ENCODE measurements at places on chromosomes 2 and 18.
A peak's percentile ranks its signal among the peaks of the same experiment; 100 is the strongest.

- DNase-seq, result no peak
Observed at GRCh38 chr2:206824993-206825392, 59.6 kb downstream of the FASTKD2 start.

- no peak for DNase-seq
Observed at GRCh38 chr2:49291619-49292018, 137.3 kb upstream of the FSHR start.

DNA sequence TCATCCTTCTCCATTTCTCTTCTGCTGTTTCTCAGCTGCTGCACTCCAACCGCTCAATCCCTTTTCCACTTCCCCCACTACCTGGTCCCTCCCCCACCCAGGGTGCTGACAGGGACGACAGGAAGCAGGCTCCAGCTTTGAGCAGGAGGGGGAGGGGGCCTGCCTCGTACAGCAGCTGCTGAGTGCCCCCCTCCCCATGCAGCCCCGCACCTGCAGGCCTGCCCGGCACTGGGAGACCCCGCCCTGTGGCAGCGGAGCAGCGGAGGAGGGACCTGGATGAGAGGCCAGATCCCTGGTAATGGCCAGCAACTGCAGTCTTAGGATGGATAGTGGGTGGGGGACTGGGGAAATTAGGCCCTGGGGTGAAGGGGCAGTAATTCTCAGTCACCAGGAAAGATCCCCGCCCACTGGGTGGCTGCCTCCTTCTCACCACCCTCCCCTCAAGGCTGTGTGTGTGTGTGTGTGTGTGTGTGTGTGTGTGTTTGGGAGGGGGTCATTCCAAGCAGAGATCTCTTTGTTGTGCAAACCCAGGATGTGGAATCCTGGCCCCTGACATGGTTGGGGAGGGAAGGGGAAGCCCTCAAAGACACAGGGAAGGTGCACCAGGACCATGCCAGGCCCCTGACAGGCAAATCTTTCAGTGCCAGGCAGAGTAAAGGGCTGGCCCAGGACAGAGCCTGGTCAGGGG lies 6.8 kb upstream of the CRYBA2 start:
- no peak for DNase-seq

- no peak for DNase-seq
Observed at GRCh38 chr18:42937436-42937835, 178.0 kb downstream of the RIT2 start.

- no peak for DNase-seq
Observed at GRCh38 chr2:222561817-222562645, 93.9 kb downstream of the FARSB start.

GRCh38 chr2:29487967-29488555 lies 372.8 kb downstream of the CLIP4 start:
- no peak for DNase-seq

GRCh38 chr18:79785831-79786230 lies 11.9 kb upstream of the KCNG2 start:
- no peak for DNase-seq

GRCh38 chr2:43129676-43130547 lies 96.5 kb downstream of the ZFP36L2 start:
- no peak for DNase-seq

DNA sequence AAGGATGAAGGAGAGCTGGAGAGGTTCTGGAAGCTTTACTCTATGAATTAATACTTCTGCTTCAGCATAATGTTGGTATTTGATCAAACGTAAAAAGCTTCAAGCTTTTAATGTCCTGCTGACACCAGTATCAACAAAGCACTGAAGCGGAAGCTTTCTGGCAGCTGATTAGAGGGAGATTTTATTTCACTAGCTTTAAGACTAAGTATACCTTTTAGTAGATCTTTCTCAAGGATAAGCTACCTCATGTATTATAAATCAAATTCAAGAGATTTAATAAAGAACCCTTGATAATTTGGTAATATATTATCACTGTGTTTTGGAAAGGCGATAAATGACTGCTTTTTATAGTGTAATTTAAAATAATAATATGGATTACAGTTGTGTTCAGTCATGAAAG lies 128.0 kb upstream of the CD302 start:
- no peak for DNase-seq

DNA sequence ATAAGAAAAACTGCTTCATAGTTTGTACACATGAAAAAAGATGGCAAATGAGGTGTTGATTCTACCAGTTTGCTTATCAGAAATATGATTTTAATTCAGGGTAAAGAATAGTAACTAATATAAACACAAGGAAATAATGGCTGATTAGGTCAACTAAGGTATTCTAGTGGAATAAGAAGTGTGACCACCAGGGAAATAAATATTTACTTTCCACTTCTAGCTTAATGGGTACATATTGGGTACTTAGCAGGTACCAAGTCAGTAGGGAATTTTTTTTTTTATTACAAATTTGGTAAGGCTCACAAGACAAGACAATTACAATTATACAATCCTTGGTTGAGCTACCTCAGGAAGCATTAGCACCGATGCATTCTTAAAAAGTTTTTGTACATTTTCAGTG lies 135.7 kb downstream of the PLEKHA3 start:
- no peak for DNase-seq

DNA sequence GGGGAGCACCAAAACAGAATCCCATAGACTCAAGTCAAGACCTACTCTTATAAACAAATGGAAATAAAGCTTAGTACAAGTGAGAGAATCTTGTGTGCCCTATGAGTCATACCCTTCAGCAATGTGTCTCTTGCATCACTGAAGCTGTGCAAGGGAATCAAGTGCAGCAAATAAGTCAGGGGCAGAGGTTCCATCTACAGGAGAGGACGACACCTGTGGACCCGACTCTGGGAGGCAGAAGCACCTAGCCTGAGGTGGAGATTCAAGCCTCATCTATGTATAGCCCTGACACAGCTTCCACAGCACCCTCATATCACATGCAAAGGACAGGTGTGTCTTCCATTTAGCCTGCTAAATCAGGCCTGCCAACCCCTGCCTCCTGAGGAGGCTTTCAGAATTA lies 298.2 kb downstream of the CNTNAP5 start:
- DNase-seq, result no peak

- DNase-seq, result no peak
Observed at GRCh38 chr2:7513834-7514233, 596.6 kb downstream of the RNF144A start.

- DNase-seq, result peak; percentile 59
Observed at GRCh38 chr2:222792001-222792611, 68.7 kb upstream of the ACSL3 start.

- no peak for DNase-seq
Observed at GRCh38 chr2:208608122-208608835, 201.7 kb downstream of the PTH2R start.

GRCh38 chr2:38185012-38185491 lies 109.1 kb upstream of the CYP1B1 start:
- DNase-seq, result no peak

GRCh38 chr18:35067454-35067853 lies 26.2 kb downstream of the MAPRE2 start:
- no peak for DNase-seq

DNA sequence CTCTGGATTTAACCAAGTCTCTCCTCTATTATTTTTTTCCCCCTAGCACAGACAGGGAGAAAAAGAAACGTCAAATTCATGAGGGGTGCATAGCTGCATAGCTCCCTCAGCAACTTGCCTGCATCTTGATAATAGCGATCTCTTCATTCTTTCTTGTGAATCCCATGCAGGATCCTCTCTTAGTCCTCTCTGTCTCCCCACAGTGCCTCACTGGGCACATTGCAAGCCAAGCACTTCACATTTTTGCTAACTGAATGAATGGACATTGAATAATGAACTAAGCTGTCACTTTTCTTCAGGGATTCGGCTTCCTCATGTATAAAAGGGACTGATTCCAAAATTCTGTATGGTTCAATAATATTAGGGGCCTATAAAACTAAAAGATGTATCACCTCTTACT lies 2.9 kb upstream of the EPB41L3 start:
- no peak for DNase-seq

DNA sequence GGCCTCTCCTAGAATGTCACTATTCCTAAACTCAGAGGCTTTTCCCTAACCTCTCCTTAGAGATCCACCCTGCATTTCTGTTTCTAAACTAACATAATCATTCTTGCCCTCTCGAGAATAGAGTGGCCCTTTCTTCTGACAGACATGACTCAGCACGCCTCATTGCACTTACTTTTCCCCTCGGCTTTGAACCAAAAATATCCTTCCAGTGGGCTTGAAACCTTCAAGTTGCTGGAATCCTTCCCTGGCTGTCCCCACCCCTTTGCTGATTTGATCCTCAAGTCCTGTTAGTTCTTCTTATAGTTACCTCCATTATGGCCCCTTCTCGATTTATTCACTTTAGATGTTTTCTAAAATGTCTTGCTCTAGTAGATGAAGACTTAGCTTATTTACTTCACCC lies 158.0 kb downstream of the LTBP1 start:
- DNase-seq, result no peak

- no peak for DNase-seq
Observed at GRCh38 chr2:32931945-32932709, 14.6 kb upstream of the LTBP1 start.

DNA sequence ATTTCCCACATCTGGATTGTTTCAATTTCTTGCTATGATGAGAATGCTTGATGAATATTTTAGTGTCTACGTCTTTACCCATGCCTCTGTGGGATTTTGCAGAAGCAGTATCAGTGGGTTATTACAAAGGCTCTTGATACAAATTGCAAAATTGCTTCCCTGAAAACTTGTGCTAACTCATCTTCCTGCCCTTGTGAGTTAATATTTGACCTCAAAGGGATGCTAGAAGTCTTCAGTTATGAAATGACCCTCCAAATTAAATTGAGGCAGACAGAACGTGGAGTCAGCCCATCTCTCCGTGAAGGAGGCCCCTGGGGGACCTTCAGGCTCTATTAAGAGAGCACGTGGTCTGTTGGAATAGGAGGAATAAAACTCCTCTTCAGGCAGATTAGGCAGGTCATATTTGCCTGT lies 239.2 kb upstream of the HS6ST1 start:
- DNase-seq, result no peak

GRCh38 chr2:26139269-26140183 lies 33.4 kb upstream of the GAREM2 start:
- DNase-seq, result no peak
